ENCODE measurements at places on chromosomes 12 and 14.

- no peak for DNase-seq
Measured at GRCh38 chr12:124663771-124664366, 96.5 kb upstream of the NCOR2 start.

- no peak for DNase-seq
Measured at GRCh38 chr12:108724054-108724889, 7.0 kb downstream of the CORO1C start.

GRCh38 chr14:55654243-55654642 is 74.2 kb downstream of the KTN1 start:
- no peak for DNase-seq

GRCh38 chr14:45083617-45083975 is 320 bp upstream of the PRPF39 start:
- no peak for DNase-seq

- no peak for DNase-seq
Measured at GRCh38 chr12:51836041-51836826, 12.3 kb downstream of the FIGNL2 start.

DNA sequence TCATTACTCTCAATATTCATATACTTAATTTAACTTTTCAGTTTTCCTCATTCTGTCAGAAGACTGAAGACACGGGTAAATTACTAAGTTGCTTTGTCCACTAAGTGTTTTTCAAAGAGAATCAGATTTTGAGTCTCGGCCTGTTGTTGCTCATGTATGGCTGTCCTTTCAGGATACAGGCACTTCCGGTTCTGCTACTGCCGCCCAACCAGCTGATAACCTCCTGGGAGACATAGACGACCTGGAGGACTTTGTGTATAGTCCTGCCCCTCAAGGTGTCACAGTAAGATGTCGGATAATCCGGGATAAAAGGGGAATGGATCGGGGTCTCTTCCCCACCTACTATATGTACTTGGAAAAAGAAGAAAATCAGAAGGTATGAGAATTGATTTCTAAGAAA is 28.3 kb upstream of the TEAD4 start:
- no peak for DNase-seq

DNA sequence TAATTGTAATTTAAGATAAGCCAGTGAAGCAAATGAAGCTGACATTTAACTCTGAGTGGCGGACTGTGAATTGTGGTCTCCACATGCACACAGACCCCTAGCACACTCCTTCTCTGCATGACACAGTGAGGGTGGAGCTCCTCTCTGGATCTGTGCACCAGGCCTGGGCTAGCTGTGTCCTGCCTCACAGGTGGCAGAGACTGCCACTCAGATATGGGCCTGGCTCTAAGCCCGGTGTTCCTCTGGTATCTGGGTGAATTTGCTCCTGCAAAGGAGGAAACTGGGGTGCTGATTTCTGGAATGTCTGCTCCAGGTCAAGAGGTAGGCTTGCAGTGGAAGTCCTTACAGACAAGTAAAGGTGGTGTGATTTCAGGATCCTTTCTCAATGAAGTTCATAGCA is 282.4 kb downstream of the FOXN3 start:
- no peak for DNase-seq

DNA sequence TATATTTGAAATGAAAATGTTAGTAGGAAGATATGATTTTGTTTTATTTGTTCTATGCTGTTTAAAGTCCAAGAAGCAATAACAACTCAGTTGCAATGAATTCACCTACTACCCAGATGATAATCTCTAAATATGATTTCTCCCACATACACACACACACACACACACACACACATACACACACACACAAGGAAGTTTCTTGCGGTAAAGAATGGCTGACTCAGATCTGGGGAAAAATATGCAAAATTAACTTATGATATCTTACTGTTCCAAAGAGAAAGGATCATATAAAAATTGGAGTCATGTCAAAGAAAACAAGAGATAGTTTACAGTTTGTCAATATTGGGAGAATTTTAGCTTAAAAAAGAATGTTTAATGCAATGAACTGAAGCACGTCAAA is 456.7 kb downstream of the SLC16A7 start:
- DNase-seq: no peak
